ENCODE measurements at places on chromosomes 7 and 10. TPM values are rescaled to one million over a fixed set of nuclear protein-coding genes. Genes with fewer than 3 reads are reported as not detected.

The OR6B1 gene
- polyA plus RNA-seq: not detected

DNA sequence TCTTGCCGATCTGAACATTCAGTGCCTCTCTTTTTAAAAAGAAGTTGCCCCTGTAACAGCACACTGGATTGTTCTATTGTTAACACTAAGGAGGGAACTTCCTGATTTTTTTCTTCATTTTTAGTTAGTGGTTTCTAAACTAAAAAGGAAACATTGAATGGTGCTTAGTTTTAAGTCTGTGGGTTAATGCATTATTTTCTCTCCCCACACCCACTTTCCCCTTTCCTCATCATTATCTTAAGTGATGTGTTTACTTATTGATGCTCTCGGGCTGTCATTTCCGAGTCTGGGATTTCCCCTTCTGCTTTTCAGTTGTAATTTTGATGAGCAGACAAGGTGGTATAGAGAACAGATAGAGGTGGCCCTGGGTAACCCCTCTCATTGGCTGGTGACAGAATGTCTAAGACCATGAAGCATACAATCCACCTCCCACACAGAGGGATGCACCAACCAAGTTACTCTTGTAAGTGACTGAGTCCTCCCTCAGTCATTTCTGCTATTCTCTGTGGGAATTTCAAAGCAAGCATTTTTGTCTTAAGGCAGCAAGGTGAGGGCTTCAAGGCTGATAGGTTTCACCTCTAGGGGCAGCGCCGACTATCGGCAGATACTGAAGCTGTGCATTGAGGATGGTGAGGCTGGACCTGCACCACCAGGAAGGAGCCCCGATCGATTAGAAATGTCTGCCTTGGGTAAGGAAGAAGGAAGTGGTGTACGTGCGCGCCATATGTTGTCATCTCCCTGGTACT lies 49.5 kb downstream of the CHN2 start:
- DNase-seq: no peak

GRCh38 chr7:77497079-77497478 lies 40.0 kb upstream of the PTPN12 start:
- no peak for DNase-seq

The SORBS1 gene
- 72.6 TPM for polyA plus RNA-seq

GRCh38 chr10:3467052-3467951 lies 294.7 kb upstream of the PITRM1 start:
- peak; percentile 67 for DNase-seq

DNA sequence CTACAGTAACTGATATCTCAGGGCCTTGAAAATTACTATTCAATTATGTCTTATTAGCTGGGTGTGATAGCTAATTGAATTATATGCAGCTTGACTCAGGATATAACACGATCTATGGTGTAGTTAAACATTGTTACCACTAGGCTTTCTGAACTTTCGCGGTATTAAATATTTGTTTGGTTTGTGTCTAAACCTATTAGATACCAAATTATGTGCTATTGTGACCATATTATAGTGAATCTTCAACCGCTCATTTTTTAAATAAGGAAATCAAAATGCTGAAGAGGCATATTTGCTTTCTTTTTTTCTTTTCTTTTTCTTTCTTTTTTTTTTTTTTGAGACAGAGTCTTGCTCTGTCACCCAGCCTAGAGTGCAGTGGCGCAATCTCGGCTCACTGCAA lies 99.3 kb upstream of the RSU1 start:
- no peak for DNase-seq

- no peak for DNase-seq
These were observed 59.3 kb upstream of the TMEM140 start for GRCh38 chr7:135088566-135088965.

- DNase-seq: no peak
These were observed 31.3 kb downstream of the PLAC9 start for GRCh38 chr10:80163741-80164341.

GRCh38 chr7:139660317-139661042 lies 117.3 kb downstream of the HIPK2 start:
- DNase-seq: no peak

The HKDC1 gene
- not detected for polyA plus RNA-seq

The CFAP70 gene
- polyA plus RNA-seq: 1.9 TPM

GRCh38 chr7:90617442-90617841 lies 21.3 kb downstream of the CDK14 start:
- DNase-seq: no peak

- no peak for DNase-seq
These were observed 47.5 kb upstream of the DMBT1 start for GRCh38 chr10:122513053-122513452.

The MOGAT3 gene
- not detected for polyA plus RNA-seq

DNA sequence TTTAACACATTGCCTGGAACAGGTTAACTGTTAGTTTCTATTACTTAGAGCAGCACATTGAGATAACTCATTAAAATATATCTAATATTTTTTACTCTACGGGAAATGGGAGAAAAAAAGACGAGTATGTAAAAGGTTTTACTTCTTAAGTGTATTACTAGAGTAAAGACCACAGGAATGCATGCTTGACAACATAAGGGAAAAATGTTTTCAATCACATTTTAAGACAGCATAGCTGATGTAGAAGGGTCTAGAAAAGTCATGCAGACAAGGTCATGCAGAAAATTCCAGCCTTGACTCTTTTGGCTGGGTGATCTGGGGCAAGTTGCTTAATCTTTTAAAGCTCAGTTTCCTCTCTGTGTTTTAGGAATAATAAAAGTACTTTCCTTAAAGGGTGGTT lies 806.2 kb downstream of the CNTNAP2 start:
- no peak for DNase-seq
